ENCODE measurements at places on chromosomes 7 and 10.

GRCh38 chr7:94409200-94409948 is 14.7 kb downstream of the COL1A2 start:
- DNase-seq, result no peak

- no peak for DNase-seq
Observed at GRCh38 chr7:1474736-1475135, 15.5 kb upstream of the MICALL2 start.

GRCh38 chr7:69283421-69283820 is 314.9 kb upstream of the AUTS2 start:
- no peak for DNase-seq

DNA sequence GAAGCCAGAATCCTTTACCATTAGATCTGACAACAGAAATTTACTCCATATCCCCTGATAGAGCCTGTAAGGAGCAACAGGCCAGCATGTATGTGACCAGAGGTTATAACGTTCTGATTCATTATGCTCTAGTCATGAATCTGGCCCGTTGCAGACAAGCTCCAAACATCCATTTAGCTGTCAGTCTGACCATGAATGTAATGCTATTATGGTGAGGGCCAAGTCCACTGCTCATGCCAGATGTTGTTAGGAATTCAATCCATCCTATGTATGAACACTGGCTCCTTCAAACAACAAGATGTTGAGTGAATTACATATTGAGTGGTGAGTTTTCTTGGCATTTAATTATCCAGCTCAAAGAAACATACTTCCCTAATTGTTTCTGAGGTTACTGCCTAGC is 610.1 kb upstream of the ANKRD30A start:
- DNase-seq, result no peak

GRCh38 chr10:119654540-119654939 is 3.4 kb downstream of the BAG3 start:
- no peak for DNase-seq

DNA sequence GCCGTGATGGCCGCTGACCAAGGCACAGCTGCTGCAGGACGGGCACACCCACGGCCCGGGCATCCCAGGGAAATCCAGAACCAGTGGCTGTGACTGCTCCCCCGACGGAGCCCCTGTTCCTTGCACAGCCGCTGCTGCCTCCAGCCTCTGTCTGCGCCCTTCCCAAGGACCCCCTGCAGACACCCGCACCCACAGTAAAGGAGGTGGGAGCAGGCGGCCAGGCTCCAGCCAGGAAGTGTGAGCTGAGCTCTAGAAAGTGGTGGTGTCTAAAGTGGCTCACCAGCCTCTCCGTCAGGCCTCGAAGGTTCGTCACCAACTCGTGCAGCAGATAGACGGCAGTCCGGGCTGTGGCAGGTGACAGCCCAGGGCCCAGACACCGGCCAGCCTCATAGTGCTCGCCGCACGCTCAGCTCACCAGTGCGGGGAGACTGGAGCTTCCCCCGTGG is 306.7 kb downstream of the DNAJB6 start:
- DNase-seq, result no peak
